ENCODE measurements at places on chromosomes 3 and 15. TPM values are rescaled to one million over a fixed set of nuclear protein-coding genes. Genes with fewer than 3 reads are reported as not detected.
A peak's percentile ranks its signal among the peaks of the same experiment; 100 is the strongest.

DNA sequence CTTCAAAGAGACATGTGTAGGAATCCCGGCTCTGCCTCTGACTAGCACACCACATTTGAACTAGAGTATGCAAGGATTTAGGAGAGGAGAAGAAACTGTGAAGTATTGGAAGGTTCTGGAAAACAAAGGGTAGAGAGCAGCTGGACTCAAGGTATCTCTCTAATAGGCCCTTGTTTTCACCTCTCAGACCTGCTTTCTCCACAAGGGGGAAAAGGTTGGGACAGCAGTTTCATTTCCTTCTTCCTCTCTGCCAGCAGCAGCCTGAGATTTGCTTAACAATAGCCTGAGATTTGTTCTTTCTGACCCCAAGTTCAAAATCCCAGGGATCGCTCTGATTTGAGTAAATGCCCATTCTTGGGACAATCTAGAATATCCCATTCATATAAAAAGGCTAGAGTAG is 430.6 kb upstream of the MCTP2 start:
- no peak for DNase-seq

DNA sequence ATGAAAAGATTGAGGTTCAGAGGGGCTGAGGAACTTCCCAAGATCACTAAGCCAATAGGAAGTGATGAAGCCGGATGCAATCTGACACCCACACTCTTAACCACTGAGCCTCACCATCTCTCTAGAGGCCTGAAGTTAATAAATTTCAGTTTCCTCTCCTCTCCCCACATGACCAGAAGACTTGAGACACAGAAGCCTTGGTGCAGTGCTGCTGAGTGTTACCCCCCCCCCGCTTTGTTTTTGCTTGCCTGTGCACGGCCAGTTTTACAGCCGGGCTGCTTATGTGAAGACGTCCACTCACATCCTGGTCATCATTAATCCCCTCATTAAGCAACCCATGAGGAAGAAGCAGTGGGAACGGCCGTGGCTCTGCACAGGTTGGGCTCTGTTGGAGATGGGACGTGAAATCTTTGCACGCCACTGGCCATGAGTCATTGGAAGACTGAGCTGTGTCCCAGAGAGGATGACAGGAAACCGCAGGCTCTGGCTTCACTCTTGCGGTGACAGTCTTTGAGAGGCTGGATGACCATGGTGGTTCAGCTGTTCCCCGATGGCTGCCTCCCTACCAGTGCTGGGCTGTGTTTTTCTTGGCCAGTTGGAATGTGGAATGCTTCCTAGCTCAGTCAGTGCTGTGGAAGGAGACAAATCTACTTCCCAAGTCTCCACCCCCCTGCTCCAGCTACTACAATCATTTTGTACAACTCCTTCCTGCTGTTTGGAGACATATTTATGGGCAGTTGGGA is 232.6 kb upstream of the LRTM1 start:
- no peak for DNase-seq

Gene ACAN
- 18.6 TPM for polyA plus RNA-seq

GRCh38 chr3:159881208-159881607 is 107.4 kb upstream of the IL12A start:
- DNase-seq = no peak

Gene VGLL3
- 33.0 TPM for polyA plus RNA-seq

DNA sequence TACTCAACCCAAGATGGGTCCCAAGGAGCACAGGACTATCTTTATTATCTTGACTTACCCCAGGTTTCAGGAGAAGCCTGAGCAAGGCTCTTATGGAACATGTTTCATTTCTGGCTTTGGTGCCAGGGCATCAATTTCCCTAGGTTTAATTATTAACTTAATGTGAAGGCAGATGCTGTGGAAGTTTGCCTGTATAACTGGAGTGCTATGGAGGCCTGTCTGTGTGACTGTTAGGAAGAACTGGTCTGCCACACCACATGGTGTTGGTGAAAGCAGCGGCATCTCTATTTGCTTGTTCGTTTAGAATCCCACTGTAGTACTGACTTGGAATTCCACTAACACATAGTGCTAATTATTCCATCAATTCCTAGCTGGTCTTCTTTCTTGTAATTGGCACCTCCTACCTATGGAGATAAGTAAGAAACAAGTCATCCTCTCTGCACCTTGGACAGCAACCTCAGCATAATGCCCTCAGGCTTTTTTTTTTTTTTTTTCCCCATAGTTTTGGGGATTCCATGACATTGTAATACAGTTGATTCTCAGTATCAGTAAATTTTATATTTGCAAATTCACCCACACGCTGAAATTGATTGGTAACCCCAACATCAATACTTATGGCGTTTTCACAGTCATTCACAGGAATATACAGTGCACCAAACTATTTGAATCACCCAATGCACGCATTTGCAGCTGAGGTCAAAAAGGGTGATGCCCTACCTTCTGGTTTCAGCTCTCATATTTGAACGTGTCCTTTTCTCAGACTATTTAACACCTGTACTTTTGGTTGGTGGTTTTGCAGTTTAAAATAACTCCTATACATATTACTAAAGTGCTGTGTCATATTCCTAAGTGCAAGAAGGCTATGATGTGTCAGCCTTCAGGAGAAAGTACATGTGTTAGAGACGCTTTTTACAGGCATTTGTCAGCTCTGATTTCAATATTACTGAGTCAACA is 772.8 kb upstream of the LMCD1 start:
- no peak for DNase-seq

GRCh38 chr15:91632176-91632575 is 221.3 kb upstream of the SLCO3A1 start:
- DNase-seq = no peak

DNA sequence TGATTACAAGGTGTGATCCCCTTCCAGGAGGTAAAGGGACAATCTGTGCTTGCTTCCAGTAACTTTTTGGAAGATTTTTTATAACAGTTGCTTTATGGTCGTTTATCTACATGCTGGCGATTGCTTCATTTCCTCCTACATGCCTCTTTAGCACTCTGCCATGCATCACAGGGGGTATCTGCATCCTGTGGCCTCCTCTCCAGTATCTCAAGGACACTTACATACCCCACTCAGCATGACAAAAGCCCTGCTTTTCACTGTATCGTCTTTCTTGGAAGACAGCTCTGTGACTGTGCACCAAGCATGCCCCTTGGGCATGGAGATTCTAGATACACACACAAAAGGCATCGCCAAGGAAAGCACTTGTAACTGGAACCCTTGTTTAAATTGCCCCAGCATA is 25.3 kb downstream of the CAPN3 start:
- no peak for DNase-seq

- peak; percentile 58 for DNase-seq
Measured at GRCh38 chr15:100759698-100760356, 119.8 kb upstream of the ALDH1A3 start.

Gene MUC4
- polyA plus RNA-seq = 3.2 TPM

Gene NFKBIZ
- not detected for polyA plus RNA-seq

Data from muscle of arm (tissue), 14 donors.